AG09319 (cell line): ENCODE measurements at places on chromosomes 11 and 22.

- DNase-seq: no peak
Measured at GRCh38 chr11:126190792-126191191, 20.7 kb downstream of the RPUSD4 start.

DNA sequence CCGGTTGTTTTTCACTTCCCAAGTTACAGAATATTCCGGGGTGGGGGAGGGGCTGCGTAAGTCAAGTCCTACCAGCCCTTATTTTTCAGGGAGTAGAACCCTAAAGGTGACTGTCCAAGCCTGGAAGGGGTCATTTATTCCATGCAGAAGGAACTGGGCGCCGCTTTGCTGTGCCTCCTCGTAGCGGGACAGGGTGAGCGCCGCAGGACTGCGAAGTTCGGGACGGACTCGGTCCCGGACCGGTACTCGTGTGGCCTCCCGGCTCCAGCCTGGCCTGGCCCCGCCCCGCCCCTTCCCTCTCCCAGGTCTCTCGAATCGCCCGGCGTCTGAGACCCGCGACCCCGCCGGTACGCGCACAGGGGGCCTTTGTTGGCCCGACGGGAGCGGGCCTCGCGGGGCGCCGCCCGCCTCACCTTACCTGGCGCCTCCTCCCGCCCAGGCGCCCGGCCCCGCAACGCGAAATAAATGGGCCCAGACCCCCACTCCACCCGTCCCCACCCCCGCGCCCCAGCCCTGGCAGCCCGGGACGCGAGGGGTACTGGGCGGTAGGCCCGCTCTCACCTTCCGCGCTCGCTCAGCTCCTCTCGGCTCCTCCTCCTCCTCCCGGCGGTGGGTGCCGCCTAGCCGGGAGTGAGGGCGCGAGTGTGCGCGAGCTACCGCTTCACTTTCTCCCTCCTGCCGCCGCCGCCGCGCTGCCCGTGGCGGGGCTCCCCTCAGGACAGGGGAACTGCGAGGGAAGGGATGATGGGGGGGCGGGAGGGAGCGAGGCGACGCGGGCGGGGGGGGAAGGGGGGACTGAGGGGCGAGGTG is 698 bp downstream of the PAK1 start:
- DNase-seq: no peak

DNA sequence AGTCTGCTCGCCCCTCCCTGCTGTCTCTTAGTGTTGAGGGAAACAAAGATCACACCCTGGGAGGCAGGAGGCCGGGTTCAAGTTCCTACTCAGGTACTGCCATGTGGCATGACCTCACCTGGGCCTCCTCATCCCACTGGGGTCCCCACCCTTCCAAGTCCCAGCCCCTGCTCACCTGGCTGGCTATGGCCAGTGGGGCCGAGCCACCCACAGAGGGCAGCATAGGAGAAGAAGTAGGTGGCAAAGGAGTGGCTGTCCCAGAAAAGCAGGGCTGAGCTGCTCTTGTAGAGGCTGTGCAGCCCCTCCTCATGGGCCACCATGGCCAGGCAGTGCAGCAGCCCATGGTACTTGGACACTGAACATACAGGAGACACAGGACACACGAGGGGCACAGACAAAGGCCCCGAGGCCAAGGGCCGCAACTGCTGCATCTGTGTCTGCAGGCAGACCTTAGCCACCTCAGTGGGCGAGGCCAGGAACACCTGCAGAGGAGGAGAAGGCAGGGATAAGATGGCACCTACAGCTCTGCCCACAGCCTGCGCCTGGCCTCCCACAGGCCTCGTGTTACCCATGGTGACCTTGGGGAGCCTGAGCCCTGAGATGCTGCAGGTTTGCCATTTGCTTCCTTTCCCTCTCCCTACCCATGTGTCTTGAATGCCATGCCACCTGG is 50.6 kb upstream of the MPEG1 start:
- DNase-seq: no peak

DNA sequence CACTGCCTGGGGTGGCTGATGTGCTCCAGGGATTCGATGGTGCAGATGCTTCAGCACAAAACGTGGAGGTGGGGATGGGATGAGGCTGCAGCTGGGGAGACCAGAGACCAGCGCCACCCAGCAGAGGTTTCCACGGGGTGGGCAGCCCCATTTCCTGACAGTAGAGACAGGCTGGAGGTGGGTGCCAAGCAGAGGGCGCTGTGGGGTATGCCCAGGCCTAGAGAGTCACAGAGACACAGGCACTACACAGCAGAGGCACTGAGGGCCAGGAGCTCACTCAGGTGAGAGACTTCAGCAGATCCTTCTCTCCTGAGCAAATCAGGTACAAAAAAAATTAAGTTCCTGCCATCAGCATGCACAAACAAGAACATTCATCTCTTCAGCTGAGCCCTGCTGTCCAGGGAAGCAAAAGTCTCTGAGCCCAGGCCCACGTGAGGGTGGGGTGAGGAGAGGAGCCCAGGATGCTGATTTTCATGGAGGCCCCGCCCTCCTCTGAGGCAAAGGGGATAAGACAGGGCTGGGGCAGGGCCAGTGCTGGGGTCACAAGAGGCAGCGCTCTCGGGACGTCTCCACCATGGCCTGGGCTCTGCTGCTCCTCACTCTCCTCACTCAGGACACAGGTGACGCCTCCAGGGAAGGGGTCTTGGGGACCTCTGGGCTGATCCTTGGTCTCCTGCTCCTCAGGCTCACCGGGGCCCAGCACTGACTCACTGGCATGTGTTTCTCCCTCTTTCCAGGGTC is 53.1 kb downstream of the GGTLC2 start:
- DNase-seq: no peak

DNA sequence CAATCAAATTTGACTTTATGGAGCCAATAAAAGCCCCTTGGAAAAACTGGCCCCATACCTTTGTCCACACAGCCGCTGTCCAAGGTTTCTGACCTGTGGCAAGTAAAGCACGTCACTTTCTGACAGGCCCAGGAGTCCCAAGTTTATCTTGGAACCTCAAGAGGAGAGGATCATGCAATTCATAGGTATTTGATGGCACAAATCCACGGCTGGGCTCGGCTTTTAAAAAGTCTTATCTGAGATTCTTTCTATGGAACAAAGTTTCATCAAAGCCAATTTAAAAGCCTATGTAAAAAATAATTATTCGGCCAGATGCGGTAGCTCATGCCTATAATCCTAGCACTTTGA is 13.6 kb downstream of the TMEM138 start:
- DNase-seq: no peak

GRCh38 chr11:101867951-101868350 is 46.9 kb upstream of the CEP126 start:
- DNase-seq: no peak

DNA sequence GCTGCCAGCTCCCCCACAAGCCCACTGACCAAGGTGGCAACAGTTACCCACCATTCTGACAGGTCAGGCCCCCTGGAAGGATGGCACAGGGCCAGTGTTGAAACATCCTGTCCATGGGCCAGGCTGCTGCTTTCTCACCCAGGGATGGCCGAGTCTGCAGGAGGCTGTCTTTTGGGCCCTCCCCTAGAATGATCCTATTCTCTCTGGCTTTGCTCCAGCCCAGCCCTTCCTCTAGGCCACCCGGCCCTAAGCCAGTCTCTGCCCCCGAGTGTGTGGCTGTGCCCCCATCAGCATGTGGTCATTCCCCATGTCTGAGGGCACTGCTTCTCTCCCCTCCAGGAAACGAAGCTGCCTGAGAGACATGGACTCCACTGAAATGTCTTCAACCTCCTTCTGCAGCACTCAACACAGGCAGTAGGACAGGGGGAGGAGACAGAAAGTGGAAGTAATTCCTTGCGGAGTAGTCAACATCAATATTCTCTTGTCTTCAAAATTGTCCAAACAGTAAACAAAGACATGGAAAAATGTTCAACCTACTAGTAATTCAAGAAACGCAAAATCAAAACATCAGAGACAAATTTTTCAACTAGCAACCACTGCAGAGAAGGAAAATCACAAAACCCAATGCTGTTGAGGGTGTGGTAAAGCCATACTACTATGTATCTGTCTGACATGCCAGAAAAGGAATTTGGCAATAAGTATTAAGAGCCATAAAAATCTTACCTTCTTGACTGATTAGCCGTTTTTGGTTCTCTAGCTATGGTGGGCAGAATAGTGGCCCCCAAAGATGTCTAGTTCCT is 5.1 kb upstream of the SCARF2 start:
- no peak for DNase-seq

DNA sequence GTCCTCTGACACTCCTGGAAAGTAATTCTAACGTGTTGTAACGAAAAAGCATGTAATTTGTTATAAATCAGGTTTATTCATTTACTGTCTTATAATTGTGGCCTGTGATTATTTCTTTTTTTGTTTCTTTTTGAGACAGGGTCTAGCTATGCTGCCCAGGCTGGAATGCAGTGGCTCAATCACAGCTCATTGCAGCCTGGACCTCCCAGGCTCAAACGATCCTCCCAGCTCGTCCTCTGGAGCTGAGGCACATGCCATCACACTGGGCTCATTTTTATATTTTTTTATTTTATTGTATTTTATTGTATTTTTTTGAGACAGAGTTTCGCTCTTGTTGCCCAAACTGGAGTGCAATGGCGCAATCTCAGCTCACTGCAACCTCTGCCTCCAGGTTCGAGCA is 15.9 kb downstream of the DENND5A start:
- no peak for DNase-seq

- no peak for DNase-seq
Measured at GRCh38 chr11:130473056-130473794, 24.8 kb downstream of the ADAMTS15 start.

GRCh38 chr11:18259259-18259658 is 6.8 kb upstream of the SAA1 start:
- DNase-seq: no peak

DNA sequence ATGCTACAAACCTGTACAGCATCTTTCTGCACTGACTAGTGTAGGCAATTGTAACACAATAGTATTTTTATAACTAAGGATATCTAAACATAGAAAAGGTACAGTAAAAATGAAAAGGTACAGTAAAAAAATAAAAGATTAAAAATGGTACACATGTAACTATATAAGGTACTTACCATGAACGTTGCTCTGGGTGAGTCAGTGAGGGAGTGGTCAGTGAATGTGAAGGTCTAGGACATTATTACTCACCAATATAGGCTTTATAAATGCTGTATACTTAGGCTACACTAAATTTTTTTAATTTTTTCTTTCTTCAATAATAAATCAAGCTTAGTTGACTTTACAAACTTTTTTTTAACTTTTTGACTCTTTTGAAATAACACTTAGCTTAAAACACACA is 59.9 kb downstream of the EIF3M start:
- no peak for DNase-seq

GRCh38 chr11:64597671-64598101 is 6.7 kb downstream of the SLC22A12 start:
- DNase-seq: no peak

GRCh38 chr11:79931692-79932091 is 490.9 kb upstream of the TENM4 start:
- DNase-seq: no peak

- DNase-seq: no peak
Measured at GRCh38 chr11:122099374-122100036, 16.5 kb downstream of the BLID start.

GRCh38 chr11:124586238-124586860 is 16.6 kb downstream of the OR8A1 start:
- peak; percentile 20 for DNase-seq

DNA sequence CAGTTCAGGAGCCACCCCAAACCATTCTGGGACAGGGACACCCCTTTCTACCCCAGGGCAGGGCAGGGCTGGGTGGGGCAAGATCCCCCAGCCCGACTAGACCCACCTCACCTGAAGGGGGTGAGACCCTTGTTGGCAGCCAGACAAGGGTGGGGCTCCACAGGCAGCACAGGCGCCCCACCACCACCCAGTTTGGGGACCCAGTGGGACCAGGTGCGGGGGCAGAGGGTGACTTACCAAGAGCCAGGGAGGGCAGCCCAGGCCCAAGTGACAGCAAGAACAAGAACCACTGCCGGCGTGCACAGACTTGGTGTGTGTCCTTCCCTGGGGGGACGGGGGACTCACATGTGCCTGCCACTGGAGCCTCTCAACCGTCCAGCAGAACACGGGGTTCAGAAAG is 2.2 kb downstream of the ADM2 start:
- no peak for DNase-seq

- no peak for DNase-seq
Measured at GRCh38 chr11:85647078-85647477, 689 bp upstream of the TMEM126A start.

DNA sequence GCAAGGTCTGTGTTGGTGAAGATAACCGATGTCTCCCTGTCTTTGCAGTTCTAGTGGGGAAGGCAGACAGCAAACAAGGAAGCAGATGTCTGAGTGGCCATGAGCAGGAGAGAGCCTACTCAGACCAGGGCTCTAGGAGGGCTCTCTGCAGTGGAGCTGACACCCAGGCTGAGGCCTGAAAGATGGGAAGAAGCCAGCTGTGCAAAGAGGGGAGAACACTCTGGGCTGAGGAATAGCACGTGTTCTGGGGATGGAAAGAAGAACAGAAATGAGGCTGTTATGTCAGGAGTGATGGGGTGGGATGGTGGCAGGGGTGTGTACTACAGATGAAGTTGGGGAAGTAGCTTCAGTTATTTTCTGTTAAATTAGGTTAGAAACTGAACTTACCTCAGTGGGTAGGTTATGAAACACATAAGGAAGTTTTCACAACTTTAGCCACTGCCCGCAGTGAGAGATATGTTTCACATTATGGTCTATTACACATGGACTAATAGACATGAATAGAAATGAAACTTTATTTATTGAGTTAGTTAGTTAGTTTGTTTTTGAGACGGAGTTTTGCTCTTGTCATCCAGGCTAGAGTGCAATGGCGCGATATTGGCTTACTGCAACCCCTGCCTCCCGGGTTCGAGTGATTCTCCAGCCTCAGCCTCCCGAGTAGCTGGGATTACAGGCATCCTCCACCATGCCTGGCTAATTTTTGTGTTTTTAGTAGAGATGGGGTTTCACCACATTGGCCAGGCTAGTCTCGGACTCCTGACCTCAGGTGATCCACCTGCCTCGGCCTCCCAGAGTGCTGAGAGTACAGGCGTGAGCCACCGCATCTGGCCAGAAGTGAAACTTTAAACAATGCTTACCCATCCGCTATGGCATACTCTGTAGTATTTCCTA is 7.8 kb downstream of the DCPS start:
- no peak for DNase-seq

- DNase-seq: no peak
Measured at GRCh38 chr11:8337130-8337795, 73.6 kb upstream of the LMO1 start.

DNA sequence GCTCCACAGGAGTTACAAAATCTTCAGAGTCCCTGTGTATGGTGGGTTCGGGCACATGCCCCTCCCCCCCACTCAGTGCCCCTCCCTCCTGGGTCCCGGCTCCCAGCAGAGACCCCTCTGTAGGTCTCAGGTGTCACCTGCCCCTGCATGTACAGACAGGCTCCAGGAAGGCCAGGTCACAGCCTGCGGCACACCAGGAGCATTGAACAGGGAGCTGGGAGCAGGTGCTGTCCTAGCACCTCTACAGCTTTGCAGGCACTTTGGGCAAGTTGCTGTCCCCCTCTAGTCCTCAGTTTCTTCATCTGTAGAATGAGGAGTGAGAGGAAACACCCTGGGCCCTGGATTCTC is 80.1 kb upstream of the RTL6 start:
- DNase-seq: no peak
